ENCODE measurements at places on chromosomes 4 and X. TPM values are rescaled to one million over a fixed set of nuclear protein-coding genes. Genes with fewer than 3 reads are reported as not detected.
A peak's percentile ranks its signal among the peaks of the same experiment; 100 is the strongest.

The CSN1S1 gene
- not detected for total RNA-seq

The MAGEC1 gene
- not detected for total RNA-seq

- peaks cover 10% of the 10 kb centered on the region for H3K4me1 ChIP-seq
- H3K4me3 ChIP-seq, result no peak overlapping the region
- peaks cover 21% of the 10 kb centered on the region for H3K27me3 ChIP-seq
- no peak overlapping the region for H3K27ac ChIP-seq
Observed at GRCh38 chr4:38724475-38724808, 58.3 kb downstream of the TLR10 start.

DNA sequence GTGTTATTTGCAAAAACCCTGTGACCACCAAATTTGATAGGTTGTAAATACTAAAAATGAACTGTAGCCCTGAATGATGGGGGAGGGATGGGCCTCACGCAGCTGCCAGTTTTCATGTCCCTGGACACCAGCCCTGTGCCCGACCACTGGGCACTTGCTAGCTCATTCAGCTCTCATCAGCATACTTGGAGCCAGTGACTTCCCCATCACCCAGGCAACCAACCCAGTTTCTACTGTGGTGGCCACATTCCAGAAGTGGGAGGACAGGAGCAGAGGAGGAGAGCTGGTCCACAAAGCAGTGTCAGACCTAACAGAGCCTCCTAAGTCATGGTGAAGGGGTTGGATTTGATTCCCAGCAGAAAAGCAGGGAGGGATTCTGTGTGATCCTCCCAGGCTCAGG lies 128.2 kb downstream of the CPEB2 start:
- H3K27ac ChIP-seq, result no peak overlapping the region
- no peak for DNase-seq
- no peak overlapping the region for H3K4me3 ChIP-seq
- H3K4me1 ChIP-seq, result no peaks in the 10 kb centered on the region

DNA sequence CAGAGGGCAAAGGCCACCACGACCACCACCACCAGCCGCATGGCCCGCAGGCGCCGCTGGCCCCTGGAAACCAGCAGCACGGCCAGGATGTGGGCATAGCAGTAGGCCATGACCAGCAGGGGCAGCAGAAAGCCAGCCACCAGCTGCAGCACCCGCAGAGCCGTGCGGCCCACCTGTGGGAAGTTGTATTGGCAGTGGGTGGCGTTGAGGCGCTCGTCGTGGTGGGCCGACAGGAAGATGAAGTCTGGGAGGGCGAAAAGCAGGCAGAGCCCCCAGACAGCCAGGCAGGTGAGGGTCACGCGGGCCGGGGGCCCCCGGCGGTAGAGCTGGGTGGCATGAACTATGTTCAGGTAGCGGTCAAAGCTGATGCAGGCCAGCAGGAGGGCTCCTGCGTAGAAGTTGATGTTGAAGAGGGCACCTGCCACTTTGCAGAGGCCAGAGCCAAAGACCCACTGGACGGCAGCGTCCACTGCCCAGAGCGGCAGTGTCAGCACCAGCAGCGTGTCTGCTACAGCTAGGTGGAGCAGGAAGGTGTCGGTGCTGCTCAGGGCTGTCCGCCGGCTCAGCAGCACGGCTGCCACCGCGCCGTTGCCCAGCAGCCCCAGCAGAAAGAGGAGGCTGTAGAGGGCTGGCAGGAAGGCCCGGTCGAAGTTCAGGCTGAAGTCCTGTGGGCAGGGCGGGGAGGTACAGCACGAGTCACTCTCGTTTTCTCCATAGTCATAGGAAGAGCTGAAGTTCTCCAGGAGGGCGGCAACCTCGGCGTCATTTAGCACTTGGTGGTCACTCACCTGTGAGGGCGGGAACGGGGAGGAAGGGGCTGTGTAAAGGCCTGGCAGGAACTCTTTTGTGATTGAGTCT lies 1.4 kb downstream of the CXCR3 start:
- peaks cover 49% of the 10 kb centered on the region for H3K4me1 ChIP-seq
- no peak for DNase-seq
- H3K4me3 ChIP-seq, result peak overlapping the region; percentile 79

DNA sequence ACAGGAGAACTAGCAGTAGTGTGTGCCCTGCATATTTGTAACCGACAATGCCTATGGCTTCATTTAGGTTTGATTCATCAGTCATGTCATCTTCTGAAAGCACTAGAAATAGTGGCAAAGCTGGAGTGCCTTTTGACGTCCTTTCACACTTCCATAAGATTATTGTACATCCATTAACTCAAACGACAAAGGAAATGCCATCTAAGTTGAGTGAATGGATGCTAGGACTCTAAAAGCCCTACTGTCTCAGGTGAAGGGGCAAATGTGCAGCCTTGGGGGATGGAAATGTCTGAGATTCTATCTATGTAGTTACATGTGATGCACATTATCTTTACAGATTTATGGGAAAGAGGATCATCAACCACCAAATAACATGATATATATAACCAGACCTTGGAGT lies 1473.6 kb downstream of the STIM2 start:
- H3K4me3 ChIP-seq, result no peak overlapping the region
- DNase-seq, result no peak
- H3K4me1 ChIP-seq, result no peaks in the 10 kb centered on the region
- no peaks in the 10 kb centered on the region for H3K36me3 ChIP-seq
- no peak overlapping the region for H3K27ac ChIP-seq

- no peaks in the 10 kb centered on the region for H3K4me1 ChIP-seq
- H3K36me3 ChIP-seq, result no peaks in the 10 kb centered on the region
- peaks cover 21% of the 10 kb centered on the region for H3K27me3 ChIP-seq
- no peak overlapping the region for H3K4me3 ChIP-seq
- DNase-seq, result no peak
Observed at GRCh38 chr4:74045247-74045646, 6.8 kb upstream of the CXCL3 start.

GRCh38 chr4:185017964-185018772 lies at the start of gene HELT:
Gene HELT (plus strand): TSS chr4:185018490. CDS start chr4:185018929, 439 bp downstream.
- H3K4me1 ChIP-seq, result peaks cover 5% of the 10 kb centered on the region
- no peak for DNase-seq
- peaks cover 83% of the 10 kb centered on the region for H3K27me3 ChIP-seq
- H3K27ac ChIP-seq, result peak within 1 kb of the TSS; percentile 38
- no peak within 1 kb of the TSS for H3K4me3 ChIP-seq
